ENCODE measurements at places on chromosomes 11 and 22.
A peak's percentile ranks its signal among the peaks of the same experiment; 100 is the strongest.

- DNase-seq, result no peak
These were observed 12.4 kb downstream of the CYB561A3 start for GRCh38 chr11:61349189-61349751.

GRCh38 chr22:40560551-40560950 is 76.0 kb downstream of the MRTFA start:
- DNase-seq, result no peak

- DNase-seq, result peak; percentile 66
These were observed 2.9 kb downstream of the KLHL35 start for GRCh38 chr11:75429902-75430713.

DNA sequence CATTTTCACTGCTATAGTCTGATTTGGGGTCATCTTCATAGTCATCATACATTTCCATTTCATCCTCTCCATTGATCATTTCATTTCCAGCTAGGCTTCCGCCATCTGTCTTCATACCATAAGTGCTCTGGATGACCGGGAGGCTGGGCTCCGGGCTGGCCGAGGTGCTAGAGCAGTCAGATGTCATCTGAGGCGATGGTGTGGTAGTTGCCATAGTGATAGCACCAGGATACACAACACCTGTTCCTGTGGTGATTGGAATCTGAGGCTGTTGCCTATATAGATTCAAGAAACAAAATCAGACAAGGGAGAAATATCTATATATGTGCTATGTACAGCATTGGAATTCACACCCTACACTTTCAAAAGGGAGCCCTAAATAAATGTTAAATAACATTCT is 383.5 kb downstream of the SOX6 start:
- DNase-seq, result no peak

- DNase-seq, result no peak
These were observed 9.2 kb downstream of the OR51F2 start for GRCh38 chr11:4830346-4830745.

- DNase-seq, result no peak
These were observed 169.6 kb upstream of the FOLH1 start for GRCh38 chr11:49377978-49378377.

DNA sequence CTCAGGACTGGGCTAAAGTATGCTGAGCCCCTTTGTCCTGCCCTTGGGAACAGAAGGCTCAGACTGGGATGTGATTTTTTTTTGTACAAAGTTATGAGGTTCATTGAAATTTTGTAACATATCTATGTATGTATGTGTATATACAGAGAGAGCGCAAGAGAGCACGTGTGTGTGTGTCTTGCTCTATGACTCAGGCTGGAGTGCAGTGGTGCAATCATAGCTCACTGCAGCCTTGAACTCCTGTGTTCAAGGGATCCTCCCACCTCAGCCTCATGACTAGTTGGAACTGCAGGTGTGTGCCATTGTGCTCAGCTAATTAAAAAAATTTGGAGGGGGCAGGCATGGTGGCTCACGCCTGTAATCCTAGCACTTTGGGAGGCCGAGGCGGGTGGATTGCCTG is 5.7 kb downstream of the TMEM25 start:
- no peak for DNase-seq

GRCh38 chr11:89660234-89660633 is 49.9 kb upstream of the TRIM77 start:
- DNase-seq, result no peak

DNA sequence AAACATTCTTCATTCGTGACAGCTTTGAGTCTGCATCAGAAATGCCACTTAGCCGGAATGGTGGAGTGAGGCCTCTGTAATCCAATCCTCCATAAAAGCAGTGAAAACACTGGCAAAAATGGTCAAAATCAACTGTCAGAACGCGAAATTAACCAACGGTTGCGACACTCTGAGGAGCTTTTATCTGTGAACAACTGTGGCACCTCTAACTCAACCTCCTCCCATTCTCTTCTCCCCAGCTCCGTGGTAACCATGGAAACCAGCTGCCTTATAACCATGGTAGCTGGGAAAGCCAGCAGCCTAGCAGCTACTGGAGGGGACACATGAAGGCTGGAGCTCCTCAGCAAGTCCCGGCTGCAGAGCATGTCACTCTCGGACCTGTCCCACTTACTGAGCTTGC is 20.3 kb downstream of the AP2A2 start:
- no peak for DNase-seq

DNA sequence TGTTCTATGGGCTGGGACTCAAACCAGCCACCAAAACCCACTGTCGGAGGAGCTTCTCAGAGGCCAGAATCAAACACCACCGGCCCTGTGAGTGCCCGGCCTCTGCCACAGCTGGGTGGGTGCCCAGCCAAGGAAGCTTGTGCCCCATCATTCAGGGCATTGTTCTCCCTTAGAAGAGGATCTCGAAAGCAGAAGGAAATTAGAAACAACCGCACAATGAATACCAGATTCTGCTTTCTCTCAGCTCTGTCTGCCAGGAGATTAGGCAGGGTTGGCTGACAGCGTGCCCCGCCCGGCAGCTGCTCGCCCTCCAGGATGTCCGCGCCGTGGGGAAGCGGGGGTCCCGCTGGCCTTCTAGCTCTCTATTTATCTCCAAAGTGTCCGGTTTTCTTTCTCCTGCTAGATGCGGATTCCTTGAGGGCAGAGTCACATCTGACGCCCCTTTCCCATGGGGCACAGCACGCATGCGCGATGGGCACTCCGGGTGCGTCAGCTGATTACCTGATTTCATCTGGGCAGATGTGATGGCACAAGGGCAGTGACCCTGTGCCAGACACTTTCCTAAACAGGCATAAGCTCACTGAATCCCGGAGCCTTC is 25.5 kb downstream of the SCGB1A1 start:
- peak; percentile 54 for DNase-seq

DNA sequence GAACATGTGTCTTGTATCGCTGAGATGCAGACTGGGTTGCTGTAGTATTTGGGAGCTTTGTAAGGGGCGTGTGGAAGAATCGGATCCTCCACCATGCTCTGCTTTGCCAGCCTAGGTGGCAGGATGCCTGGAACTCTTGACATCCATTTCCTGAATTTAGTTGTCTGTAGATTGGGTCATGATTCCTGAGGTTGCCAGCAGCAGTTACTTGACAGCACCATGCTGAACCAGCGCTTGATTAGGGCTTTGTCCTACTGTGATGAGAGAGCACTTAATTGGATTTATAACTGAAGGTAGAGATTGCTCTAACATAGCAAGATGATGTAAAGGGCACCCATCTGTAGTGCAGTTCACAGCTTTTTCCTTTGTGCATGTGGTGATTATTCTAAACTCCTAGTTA is 75.6 kb upstream of the HORMAD2 start:
- DNase-seq, result no peak

GRCh38 chr11:61754534-61755482 is 2.4 kb downstream of the MYRF start:
- DNase-seq, result no peak

GRCh38 chr11:116046127-116046526 is 541.9 kb upstream of the CADM1 start:
- no peak for DNase-seq

DNA sequence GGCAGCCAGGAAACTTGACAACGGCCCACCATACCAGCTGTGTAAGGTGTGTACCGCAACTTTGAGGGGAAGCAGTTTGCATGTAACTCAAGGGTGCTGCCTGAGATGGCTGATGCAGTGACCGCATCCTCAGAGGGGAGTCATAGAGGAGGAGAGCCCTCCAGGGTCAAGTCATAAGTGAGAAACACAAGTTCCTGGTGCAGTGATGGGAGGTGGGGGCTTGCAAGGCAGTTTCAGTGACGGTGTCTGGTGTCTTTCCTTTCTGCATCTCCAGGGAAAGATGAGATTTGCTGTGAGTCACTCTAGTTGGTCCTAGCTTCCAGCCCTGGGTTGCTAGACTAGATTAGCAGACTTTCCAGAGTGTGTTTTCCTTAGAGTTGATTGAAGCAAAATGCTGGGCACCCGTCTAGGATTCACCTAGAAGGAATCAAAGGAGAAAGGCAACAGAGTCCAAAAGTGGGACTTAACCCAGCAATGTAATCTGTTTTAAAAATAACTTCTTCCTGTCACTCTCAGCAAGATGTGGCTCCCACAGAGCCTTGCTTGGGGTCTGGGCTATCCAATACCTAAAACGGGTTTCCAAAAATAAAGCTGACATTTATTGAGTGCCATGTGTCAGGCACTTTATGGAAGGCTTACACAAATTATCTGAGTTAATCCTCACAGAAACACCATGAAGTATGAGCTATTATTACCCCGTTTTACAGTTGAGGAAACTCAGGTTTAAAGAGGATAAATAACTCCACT is 265.4 kb upstream of the PLET1 start:
- DNase-seq, result no peak

GRCh38 chr11:114774599-114775361 is 96.5 kb downstream of the NXPE2 start:
- DNase-seq, result peak; percentile 31

DNA sequence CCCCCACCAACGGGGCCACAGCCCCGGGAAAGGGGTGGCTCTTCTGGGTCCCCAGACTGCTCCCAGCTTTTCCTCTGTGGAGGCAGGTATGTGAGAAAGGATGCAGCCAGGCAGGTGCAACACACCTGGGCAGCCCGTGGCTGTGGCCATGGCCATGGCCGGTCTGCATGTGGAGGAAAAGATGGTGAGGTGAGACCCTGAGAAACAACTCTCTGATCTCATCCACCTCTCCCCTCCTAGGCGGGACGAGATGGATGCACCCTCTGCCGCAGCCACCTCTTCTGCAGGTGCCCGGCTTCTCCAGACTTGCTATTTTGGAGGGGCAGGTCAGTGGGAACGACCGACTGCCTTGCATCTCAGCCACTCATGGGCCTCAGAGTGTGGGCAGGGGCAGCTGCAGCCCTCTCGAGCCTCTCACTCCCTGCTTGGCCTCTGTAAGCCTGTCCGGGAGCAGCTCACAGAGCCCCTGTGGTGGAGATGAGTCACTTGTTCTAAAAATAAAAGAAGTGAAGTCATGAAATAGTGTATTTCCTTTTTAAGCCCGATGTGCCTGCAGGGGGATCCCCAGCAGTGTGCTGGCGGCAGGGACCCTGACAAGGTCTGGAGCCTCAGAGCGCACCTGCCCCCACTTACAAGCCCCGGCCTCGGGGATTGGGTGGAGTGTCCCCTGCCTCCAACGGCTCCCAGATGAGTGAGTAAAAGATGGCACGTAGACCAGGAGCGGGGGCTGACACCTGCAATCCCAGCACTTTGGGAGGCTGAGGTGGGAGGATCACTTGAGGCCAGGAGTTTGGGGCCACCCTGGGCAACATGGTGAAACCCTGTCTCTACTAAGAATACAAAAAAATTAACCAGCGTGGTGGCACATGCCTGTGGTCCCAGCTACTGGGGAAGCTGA is 10.7 kb downstream of the SMIM38 start:
- DNase-seq, result peak; percentile 55

DNA sequence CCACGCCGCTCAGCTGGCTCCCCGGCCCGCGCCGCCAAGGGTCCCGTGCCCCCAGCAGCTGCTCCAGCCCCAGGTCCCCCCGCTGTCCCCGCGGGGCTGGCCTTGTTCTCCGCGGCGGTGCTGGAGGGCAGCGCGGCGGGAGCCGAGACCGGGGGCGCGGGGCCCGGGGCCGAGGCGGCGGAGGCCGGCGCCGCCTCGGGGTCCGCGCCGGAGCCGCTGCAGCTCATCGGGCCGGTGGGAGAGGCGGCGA is 128 bp downstream of the TAF10 start:
- no peak for DNase-seq

- no peak for DNase-seq
These were observed 1.1 kb downstream of the RRM1 start for GRCh38 chr11:4095509-4096230.

GRCh38 chr11:31355817-31356216 is 13.7 kb downstream of the DCDC1 start:
- no peak for DNase-seq

DNA sequence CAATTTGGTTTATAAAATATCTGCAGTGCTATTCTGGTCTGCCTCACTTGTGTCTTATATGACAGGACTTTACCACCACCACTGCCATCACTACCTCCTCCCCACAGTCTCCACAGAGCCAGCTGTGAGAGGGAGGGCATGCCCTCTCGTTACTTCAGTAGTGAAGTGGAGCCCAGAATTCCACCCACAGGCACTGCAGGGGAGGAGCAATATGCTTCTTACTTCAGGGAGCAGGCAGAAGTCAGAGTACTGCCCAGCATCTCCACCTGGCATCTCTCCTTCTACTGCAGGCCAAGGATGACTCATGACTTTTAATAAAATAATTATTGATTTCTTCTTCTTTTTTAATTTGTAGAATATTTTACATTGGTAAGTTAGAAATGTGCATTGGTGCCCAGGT is 255.5 kb downstream of the DYNC2H1 start:
- no peak for DNase-seq

GRCh38 chr11:12778240-12778905 is 104.2 kb downstream of the TEAD1 start:
- DNase-seq, result no peak

DNA sequence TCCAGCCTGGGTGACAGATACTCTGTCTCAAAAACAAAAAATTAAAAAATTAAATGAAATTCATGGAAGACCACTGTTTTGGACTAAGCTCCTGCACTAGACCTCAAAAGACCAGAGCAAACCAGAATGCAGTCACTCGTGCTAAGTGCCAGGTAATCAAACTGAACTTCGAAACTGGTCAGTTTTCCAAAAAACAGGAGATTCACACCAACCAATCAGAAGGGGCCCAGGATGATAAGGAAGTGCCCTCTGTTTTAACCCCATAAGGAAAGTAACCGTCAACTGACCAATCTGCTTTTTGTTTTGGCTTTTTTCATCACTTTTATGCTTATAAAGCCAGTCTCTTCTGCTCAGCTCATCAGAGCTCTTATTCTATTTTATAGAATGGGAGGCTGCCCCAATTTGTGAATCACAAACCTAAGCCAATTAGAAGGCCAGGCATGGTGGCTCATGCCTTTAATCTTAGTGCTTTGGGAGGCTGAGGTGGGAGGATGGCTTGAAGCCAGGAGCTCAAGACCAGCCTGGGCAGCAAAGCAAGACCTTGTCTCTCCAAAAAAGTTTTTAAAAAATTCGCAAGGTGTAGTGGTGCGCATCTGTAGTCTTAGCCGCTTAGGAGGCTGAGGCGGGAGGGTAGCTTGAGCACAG is 10.1 kb upstream of the TOP3B start:
- DNase-seq, result no peak

- DNase-seq, result no peak
These were observed 36.0 kb downstream of the RSF1 start for GRCh38 chr11:77784572-77784971.

DNA sequence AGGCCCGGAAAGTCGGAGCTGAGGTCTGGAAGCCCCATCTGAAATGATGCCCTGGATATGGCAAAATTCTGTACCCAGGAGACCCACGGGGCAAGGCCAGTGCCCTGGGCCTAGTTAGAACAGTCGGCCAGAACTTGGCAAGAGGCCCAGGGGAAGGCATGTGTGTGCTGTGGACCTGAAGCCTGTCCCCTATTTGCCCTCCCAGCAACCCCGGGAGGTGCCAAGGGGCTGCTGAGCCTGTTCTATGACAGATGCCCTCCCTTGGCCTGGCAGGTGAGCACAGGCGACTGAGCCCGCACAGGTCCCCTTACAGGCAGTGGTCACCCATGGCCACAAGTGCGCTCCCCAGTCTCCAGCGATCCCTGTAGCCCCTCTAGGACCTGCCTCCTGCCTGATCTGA is 51.7 kb downstream of the NAT10 start:
- no peak for DNase-seq
